ENCODE measurements at places on chromosomes 1 and 21.

GRCh38 chr1:102262994-102263393 is 266.3 kb upstream of the OLFM3 start:
- DNase-seq, result no peak

GRCh38 chr1:231194476-231194842 is 32.6 kb downstream of the TRIM67 start:
- no peak for DNase-seq

GRCh38 chr1:30872033-30872947 is 36.3 kb downstream of the SDC3 start:
- no peak for DNase-seq

DNA sequence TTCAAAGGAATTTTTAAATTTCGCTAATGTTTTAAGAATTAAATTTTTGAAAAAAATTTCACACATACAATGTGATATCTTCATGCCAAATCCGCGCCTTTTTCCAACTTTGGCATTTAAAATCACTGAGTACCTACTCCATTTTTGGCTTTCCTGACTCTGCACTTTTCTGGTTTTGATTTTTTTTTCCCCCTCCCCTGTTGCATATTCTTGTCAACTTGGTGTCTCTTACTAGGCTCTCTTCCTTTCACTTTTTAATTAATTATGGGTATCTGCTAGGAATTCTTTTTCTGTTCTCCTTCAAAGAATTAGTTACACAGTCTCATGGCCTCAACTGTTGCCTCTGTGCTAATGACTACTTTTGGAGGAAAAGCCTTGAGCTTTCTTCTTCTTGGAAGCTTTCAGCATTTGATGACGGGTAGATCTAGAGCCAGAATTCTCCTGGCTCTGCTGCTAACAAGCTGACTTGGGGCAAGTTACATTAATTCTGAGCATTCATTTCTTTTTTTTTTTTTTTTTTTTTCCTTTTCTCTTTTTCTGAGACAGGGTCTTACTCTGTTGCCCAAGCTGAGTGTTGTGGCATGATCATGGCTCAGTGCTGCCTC is 1.8 kb downstream of the AGL start:
- DNase-seq, result no peak

- no peak for DNase-seq
These were observed 12.8 kb downstream of the GCSAML start for GRCh38 chr1:247561711-247562110.

DNA sequence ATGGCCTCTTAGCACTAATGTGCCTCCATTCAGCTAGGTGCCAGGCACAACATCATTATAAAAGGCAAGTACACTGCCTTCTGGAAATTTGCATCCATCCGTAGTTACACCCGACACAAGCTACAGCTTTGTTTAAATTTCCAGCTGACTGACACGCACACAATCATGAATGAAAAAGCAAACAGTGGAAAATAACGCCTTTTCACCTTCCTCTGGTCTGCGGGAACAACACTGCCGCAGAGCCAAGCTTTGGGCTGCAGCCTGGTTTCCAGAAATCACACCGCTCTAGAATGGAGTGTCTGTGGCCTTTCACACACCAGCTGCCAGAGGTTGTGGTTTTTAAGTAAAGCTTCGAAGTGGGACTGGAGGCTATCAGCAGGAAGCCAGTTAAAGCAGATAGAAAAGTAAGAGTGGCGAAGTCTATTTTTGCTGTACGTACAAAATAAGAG is 142.8 kb upstream of the COA6 start:
- no peak for DNase-seq

DNA sequence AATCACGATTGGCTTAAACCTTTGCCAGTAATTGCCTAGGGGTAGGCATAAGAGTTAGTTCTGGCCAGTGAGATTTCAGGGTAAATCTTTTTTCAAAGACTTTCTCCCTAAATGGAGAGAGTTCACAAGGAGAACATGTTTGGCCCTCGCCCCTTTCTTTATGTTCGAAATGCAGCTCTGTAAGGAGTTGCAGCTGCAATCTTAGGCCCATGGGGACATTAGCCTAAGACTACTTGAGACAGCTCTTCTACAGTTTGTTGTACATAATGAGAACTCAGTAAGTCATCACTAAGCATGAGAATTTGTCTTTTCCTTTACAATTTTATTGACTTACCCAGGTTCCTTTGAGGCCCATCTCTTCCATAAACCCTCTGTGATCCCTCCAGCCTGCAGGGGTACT is 40.4 kb upstream of the GADD45A start:
- no peak for DNase-seq

DNA sequence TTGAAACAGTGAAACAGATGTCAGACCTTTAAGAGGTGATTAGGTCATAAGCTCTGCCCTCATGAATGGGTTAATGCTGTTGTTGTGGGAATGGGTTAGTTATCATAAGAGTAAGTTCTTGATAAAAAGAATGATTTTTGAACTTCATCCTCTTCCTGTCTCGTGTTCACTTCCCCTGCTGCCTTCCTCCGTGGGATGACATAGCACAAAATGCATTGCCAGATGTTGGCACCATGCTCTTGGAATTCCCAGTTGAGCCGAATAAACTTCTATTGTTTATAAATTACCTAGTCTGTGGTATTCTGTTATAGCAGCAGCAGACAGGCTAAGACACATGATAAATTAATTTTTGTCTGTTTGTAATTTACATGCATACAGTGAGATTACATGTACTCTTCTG is 112.0 kb upstream of the LRRC7 start:
- DNase-seq, result no peak

DNA sequence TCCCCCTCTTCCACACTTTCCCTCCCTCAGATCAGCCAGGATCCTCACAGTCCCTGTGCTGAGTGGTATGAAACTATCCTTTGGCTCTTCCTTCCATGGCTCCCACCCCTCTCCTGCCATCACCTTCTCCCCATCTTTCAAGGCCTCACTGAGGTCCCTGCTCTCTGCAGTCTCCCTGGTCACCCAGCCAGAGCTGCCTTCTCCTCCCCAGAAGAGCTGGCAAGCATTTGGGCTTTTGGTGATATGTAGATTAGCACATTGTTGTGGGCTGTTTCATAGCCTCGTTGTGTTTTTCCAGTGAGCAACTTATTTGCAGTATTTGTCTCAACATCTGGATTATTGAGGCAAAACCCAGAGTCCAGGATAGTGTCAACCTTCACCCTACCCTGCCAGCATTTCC is 2.2 kb downstream of the CSF1 start:
- no peak for DNase-seq

DNA sequence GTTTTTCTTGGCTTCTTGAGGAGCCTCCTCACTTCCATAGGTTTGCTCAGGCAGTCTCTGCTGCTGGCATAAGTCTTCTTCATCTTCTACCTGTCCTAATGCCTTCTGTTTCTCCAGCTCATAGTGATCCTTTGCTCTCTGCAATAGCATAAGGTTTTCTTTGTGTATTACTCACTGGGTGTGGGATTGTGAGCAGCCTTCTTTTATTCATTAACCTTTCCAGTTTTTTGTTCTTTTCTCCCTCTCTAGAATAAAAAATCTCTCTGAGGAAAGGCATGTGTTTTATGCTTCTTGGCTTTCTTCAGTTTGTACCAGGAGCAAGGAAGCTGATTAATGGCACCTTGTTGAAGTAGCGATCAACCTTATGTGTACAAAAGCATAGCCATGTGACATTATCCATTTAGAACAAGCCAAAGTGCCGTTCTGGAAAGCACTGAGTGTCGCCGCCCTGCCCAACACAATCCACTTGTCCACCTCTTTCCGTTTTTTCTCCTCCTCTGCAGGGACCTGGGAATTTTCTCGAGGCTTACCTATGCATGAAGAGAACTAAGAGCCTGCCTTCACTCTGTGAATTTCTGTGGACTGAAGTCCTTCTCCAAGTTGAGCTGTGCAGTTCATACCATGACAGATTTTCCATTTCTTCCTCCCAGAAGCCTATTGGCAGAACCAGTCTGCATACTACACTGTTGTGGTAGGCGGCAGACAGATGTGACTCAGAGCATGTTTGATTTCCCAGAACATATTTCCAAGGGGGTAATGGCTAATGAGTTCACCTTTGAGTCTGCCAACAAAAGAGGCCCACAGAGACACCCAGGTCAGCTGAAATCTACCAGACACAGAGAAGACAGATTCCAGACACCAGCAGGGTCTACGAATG is 39.0 kb downstream of the DPT start:
- DNase-seq, result no peak

DNA sequence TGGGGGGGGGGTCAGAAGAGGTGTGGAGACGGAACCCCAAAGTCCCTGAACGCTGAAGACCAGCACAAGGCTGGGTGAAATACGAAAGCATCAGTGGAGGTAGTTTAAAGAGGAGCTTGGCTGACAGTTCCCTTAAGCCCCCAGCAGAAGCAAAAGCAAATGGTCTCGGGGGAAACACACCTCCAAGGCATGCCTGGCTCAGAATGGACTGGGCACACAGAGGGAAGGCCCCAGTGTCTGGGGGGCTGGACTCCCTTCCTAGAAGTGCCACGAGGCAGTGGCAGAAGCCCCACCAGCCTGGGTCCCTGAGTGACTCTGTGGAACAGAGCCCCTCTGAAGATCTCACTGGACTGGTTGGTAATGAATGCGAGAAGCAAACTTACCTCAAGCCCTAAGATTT is 43.9 kb downstream of the UBE2G2 start:
- DNase-seq, result no peak

Data from stimulated activated CD8-positive, alpha-beta memory T cell treated with anti-CD3 and anti-CD28 coated beads, Interleukin-7, amount 100 ng/mL, for 1 hour (primary cell).